Posterior vena cava (tissue), 2 donors: ENCODE measurements at places on chromosomes 2 and 18. TPM values are rescaled to one million over a fixed set of nuclear protein-coding genes. Genes with fewer than 3 reads are reported as not detected.

The QPCT gene
- 4.3 TPM for total RNA-seq

The MOGAT1 gene
- not detected for total RNA-seq

The GKN2 gene
- total RNA-seq = not detected

The RAPGEF4 gene
- 4.5 TPM for total RNA-seq

The EHD3 gene
- total RNA-seq = 17.4 TPM

The CRYGC gene
- total RNA-seq = not detected

The GAREM2 gene
- total RNA-seq = 6.3 TPM

The PLA2R1 gene
- 13.9 TPM for total RNA-seq

The IAH1 gene
- total RNA-seq = 45.2 TPM

The IL36G gene
- total RNA-seq = not detected

The CARF gene
- 12.4 TPM for total RNA-seq

The TOGARAM2 gene
- 0.52 TPM for total RNA-seq

The APLF gene
- 9.2 TPM for total RNA-seq

The ZNG1B gene
- total RNA-seq = 23.0 TPM

The KHK gene
- total RNA-seq = 5.7 TPM
